Renal cortical epithelial cell (primary cell): ENCODE measurements at places on chromosomes 3 and 15. TPM values are rescaled to one million over a fixed set of nuclear protein-coding genes. Genes with fewer than 3 reads are reported as not detected.

DNA sequence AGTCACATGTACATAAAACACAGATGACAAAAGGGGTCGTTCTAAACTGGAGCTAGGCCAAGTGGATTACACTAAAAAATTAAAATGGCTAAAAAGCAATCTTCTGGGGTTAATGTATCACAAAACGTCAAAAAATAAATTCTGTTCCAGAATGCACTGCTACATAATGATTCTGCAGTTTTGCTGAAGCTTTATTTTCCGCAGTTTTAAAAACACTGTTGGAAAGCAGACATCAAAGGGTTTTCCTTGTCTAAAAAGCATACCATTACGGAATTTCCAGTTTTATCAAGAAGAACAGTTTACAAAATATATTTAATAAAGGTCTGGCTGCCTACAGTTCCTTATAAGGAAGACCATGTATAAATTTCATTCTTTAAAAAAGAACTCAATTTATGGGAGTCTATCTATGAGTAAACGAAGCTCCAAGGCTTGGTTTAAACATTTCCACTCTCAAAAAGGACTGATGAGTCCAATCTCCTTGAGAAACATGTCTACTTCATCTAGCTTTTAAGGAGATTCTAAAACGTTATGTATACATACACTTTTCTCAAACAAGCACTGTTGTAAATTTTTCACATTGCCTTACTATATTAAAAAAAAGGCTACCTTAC, 1.3 kb downstream of the DMXL2 start:
- DNase-seq: no peak

DNA sequence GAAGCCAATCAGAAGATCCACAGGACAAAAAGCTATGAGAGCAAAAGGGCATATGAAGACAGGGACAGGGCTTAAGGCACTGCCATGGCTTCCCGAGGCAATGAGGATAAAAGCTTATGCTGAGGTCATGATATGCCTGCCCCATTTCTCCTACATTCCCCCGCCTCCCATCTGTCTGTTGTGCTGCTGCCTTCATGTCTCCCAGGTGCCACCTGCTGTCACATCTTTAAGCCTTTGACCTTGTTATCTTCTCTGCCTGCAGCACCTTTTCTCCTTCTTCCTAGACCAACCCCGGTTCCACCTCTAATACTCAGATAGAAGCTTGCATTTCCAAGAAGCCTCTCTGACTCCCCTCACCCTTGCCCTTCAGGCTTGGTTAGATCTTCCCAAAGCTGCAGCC, 213.8 kb downstream of the ARRDC4 start:
- DNase-seq: no peak

DNA sequence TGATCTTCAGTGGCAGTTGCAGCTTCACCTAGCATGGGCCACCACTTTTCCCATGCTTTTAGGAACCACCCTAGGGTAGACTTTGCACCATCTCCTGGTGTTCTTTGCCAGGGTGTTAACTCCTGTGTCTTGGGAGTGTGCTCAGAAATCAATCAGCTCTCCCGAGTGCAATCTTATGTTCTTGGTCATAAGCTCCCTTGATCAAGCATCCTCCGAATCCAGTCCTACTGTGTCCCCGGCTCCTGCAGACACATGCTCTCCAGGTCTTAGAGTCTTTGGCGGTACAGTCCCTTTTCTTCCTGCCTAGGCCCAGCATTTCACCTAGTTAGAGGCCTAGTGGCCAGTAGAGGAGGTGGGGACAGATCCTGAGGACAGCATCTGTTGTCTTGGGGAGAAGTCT, 74.7 kb upstream of the SYN2 start:
- no peak for DNase-seq

Gene GASK1A
- 0.25 and 0.87 TPM in 2 replicates for total RNA-seq

- no peak for DNase-seq
Measured at GRCh38 chr3:69560116-69560515, 174.2 kb upstream of the FRMD4B start.

Gene GRK7
- 0.05 TPM in 1 of 2 replicates, not detected in the other for total RNA-seq

Gene UCN2
- 4.0 and 11.5 TPM in 2 replicates for total RNA-seq

GRCh38 chr15:100831467-100831866, 48.2 kb upstream of the ALDH1A3 start:
- DNase-seq: peak; percentile 22

Gene SERINC4
- 0.05 TPM in 1 of 2 replicates, not detected in the other for total RNA-seq

- no peak for DNase-seq
Measured at GRCh38 chr3:63477494-63478129, 174.9 kb upstream of the SNTN start.

DNA sequence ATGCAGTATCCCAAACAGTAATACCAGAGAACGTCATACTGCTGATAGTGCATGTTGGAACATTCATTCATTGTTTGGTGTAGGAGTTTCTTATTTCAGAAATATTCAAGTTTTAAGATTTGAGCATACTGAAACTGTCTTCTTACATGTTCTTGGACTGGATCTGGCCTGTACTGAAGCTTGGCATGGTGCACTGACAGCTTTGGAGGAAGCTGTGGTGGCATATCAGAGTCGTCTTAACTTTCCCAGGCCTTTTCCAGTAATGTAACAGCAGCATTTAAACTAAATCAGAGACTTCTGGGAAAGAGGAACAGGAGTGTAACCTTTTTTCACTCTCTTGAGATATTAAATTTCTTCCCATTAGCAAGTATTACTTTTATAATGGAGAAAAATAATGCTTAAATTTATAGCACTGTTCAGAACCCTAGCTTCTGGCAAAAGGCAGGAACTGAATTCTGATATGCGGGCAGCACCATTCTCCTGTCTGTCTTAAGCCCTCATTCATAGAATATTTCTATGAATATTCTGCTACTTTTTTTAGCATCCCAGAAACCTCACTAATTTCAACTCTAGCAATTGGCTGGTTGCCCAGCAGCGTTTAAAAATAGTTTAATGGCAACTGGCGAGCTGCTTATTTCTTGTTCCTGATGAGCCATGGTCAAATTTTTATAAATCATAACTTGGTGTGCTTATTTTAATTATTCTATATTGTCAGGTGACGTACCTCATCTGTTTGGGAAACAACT, 31.1 kb downstream of the DNAJC13 start:
- no peak for DNase-seq
